Activated CD8-positive, alpha-beta T cell treated with anti-CD3 and anti-CD28 coated beads for 36 hours (primary cell): ENCODE measurements at places on chromosomes 16 and 17. TPM values are rescaled to one million over a fixed set of nuclear protein-coding genes. Genes with fewer than 3 reads are reported as not detected.

Gene AOC3
- 2.9 TPM for total RNA-seq

DNA sequence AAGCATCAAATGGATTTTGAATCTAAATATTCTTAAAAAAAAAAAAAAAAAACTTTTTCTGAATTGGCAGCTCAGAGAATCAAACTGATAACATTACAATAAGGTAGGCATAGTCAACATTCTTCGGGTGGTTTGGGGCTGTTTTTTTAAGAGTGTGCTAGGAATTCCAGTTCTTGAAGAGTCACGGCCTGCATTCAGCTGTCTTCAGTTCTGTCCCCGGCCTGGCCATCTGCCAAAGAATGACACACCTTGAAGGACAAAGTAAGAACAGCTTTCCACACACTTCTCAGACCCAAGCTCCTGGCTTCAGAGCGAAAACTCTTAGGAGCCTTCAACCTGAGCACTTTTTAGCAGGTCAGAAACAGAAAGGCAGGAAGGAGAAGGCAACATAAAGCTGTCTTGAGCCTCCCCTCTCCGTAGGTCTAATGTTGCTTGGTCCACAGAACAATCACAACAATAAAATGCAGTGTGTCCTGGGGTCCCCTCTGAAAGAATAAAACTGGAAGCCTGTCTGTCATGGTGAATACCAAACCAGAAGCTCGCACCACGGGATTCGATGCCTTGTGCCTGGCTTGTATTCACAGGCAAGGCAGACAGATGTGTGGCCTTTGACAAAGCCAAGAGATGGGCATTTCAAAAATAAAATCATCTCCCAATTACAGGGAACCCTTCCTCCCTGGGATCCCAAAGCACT, 524.4 kb upstream of the ZFHX3 start:
- no peak for DNase-seq
- H3K36me3 ChIP-seq = no peaks in the 10 kb centered on the region
- no peak overlapping the region for H3K27ac ChIP-seq
- peaks cover 4% of the 10 kb centered on the region for H3K27me3 ChIP-seq
- no peaks in the 10 kb centered on the region for H3K4me1 ChIP-seq

GRCh38 chr16:11515540-11516430, 70.9 kb downstream of the LITAF start:
- H3K36me3 ChIP-seq = no peaks in the 10 kb centered on the region
- DNase-seq = no peak
- H3K4me1 ChIP-seq = no peaks in the 10 kb centered on the region
- H3K4me3 ChIP-seq = no peak overlapping the region

- DNase-seq = no peak
- H3K27ac ChIP-seq = no peak overlapping the region
- H3K4me3 ChIP-seq = no peak overlapping the region
- H3K27me3 ChIP-seq = no peaks in the 10 kb centered on the region
- H3K36me3 ChIP-seq = peaks cover 71% of the 10 kb centered on the region
Observed at GRCh38 chr16:3223913-3224515, 10.9 kb downstream of the ZNF200 start.

- H3K4me1 ChIP-seq = peaks cover 16% of the 10 kb centered on the region
- H3K27me3 ChIP-seq = no peaks in the 10 kb centered on the region
- DNase-seq = peak; percentile 69
- peaks cover 27% of the 10 kb centered on the region for H3K36me3 ChIP-seq
- H3K27ac ChIP-seq = no peak overlapping the region
Observed at GRCh38 chr16:10981697-10982216, 37.4 kb downstream of the CLEC16A start.
